Upper lobe of right lung (tissue), 1 donor: ENCODE measurements at places on chromosomes 16 and 17.

DNA sequence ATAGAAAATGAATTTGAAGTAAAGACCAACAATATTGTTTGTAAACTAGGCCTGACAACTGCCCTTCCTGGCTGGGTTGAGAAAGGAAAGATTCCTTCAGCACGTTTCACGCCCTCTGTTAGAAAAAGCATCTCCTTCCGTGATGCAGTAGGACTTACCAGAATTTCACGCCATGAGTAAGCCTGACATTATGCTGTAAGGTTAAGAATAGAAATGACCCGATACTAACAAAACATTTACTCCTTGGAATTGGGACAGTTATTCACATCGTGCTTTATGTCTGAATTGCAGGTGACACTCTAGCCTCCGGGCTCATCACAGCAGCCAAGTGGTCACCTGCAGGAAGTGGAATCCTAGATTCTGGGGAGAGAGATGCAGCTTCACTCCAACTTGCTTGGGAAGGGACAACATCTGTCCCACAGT lies 17.5 kb downstream of the MARCHF10 start:
- no peak for DNase-seq

DNA sequence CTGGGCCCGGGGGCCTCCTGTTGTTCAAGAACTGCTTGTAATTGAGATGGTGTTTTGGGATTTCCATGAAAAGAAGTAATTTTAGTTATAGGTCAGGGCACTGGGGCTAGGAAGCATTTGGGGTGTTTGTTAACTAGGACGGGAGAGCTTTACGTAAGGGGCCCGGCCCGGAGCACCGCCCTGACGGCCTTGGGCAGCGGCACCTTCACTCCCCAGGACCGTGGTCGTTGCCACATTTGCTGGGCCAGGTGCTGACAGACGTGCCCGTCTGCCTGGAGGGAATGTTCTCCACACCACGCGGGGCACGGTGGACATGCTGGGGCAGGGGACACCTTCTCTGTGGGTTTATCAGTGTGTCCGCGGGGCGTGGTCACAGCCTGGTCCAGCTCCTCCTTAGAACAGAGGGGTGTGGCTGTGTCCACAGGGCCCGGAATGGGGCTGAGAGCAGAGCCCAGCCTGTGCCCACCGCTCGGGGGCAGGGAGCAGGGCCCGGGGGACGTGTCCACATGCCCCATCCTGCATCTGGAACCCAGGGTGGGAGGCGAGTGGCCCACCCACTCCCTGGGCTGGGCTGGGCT lies 57.7 kb downstream of the BAIAP2 start:
- DNase-seq = no peak

DNA sequence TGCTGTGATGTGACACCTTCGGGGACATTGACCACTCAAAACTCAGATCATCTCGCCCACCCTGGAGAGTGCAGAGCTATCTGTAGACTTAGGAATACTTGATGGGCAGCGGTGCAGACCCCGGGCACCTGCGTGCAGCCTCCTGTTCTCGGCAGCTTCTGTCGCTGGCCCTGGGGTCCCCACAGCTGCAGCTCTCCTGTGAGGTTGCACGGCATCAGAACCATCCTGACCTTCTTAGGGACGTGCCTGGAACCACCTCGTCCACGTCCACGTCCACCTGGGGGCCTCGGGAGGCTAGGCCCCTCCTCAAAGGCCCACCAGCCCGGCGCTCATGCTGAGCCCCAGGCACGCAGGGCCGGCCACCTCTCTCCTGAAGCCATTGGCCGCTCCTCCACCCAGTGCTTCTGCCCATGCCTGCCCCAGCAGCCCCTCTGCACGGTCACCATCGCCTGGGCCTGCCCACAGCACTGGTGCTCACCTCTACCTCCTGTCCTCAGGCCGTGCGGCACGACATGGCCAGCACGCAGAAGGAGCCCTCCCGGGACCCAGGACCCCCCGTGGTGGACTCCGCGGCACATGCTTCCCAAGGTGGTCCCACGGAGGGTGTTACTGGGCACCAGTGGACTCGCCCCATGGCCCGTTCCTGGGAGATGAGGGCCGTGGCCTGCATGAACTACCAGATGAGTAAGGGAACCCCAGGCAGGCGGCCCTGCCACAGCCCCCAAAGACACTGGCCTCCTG lies 2.3 kb upstream of the WFIKKN1 start:
- no peak for DNase-seq

GRCh38 chr17:39380144-39380543 lies 21.3 kb downstream of the FBXL20 start:
- no peak for DNase-seq

DNA sequence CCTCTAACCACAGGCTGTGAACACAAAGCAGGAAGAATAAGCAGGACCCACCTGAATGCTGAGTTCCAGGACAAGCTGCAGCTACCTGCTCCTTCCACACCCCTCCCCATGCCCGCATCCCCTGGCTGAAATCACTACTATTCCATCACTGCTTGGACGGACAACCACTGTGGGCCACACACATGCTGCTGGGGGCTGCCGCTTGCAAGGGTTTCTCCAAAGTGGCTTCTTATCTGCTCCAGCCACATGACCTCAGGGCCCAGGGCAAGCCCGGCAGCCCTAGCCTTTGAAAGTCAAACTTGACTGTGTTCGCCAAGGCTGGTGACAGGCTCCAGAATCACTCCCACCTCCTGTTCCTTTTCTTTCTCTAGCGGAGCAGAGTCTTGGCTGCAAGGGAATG lies 18.4 kb downstream of the FA2H start:
- DNase-seq = peak; percentile 43

- peak; percentile 90 for DNase-seq
Observed at GRCh38 chr17:879546-880442, 97.6 kb downstream of the MRM3 start.

GRCh38 chr16:10728003-10728887 lies 15.4 kb upstream of the NUBP1 start:
- DNase-seq = no peak

DNA sequence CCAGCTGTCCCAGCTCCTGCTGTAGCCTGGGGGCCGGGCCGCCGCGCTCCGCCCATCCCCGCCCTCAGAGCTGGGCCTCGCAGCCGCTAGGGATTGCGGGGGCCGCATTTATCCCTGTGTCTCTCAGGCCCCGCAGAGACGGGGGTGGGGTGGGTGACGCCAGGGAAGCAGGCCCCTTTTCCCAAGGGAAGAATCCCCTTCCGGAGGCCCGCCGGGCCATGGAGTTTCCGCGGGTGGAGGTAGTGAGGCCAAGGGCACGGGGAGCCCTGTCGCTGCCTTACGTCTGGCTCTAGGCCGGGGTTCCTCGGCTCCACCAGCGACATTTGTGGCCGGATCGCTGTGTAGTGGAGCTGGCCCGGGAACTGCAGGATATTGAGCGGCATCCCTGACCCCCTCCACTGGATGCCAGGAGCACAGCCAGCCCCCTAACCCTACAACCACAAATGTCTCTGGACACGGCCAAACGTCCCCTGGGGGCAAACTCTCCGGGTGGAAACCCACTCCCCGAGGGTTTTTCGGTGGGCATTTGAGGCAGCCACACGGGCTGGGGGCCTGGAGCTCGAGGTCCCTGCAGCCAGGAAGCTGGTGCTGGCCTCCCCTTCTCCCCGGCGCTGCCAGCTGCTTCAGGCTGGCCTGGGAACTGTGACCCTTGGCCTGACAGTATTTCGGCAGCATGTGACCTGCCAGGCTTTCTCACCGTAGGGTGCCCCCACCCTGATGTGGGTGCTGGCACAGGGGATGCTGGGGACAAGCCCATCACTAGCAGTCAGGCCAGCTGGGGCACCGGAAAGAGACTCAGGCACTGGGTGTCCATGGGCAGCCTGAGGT lies 12.0 kb upstream of the CD300A start:
- peak; percentile 96 for DNase-seq

- DNase-seq = no peak
Observed at GRCh38 chr16:20940871-20941635, 40.5 kb downstream of the LYRM1 start.

- peak; percentile 80 for DNase-seq
Observed at GRCh38 chr17:3915995-3916696, at the start of gene P2RX1. P2RX1 (minus strand) TSS chr17:3916465; CDS start chr17:3916225, 240 bp downstream.

DNA sequence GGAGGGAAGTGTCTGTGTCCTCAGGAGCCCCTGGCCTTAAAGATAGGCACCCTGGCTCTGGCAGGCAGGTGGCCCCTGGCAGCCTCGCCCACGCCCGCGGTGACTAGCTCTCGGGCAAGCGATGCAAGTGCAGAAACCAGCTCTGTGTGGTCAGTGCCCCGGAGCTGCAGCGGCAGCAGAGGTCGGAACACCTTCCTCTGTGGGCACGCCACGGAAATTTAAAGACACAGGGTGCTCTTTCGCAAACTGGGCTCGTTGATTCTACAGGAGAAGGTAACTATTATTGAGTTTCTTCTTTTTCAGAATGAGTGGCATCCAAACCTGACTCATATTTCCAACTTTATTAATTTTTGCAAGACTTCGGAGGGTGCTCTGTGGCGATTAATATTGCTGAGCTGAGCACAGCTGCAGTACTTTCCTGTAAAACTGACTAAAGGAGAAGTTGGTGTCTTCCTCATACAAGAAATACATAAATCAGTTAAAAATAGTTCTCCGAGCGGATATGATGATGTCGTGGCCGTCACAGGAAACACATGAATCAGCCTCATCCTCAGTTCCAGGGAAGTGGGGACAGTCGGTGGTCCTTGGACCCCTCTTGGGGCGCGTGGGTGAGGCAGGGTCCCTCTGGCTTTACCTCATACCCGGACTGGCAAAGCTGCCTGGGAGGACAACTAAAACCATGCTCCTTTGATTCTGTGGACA lies 120.2 kb downstream of the METRNL start:
- peak; percentile 86 for DNase-seq

- no peak for DNase-seq
Observed at GRCh38 chr16:3158026-3158509, 23.2 kb downstream of the ZNF213 start.

DNA sequence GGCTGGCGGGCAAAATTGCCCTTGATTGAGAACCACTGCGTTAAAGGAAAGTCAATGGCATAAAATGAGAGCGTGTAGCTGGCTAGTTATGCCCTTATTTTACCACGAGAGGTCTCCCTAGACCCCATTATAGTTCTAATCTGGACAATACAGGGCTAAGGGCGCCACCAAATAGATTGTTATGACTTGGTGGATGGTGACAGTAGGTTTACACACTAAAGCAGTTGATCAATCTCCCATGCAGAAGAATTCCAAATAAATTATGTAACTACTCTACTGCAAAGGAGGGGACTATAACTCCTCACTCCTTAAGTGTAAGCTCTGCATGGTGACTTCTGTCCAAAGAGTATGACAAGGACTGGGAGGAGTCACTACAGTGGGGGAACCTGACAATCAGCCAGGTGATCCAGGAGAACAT lies 20.4 kb upstream of the YPEL2 start:
- no peak for DNase-seq

DNA sequence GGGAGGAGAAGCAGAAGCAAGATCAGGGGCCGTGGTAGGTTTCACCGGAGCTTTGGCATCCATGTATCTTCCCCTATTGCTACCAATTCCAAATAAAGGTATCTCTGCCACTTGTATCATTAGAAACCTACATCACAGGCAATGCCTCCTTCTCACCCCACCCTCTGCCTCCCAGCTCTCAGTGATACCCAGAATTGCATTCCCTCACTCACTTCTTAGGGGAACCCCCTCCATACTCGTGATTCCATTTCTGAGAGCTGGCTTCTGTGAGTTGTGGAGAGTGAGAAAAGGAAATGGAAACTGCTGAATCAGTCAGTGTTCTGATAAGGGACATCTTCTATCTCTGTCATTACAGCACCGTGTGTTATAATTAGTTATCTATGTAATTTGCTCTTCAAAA lies 2.3 kb upstream of the CCL3 start:
- no peak for DNase-seq

GRCh38 chr17:50769884-50770283 lies 2.6 kb upstream of the ANKRD40CL start:
- no peak for DNase-seq

GRCh38 chr17:73792994-73793393 lies 148.7 kb upstream of the SDK2 start:
- no peak for DNase-seq

GRCh38 chr17:46124695-46125592 lies 68.3 kb downstream of the KANSL1 start:
- DNase-seq = no peak

GRCh38 chr17:50728881-50729765 lies 9.7 kb downstream of the LUC7L3 start:
- DNase-seq = no peak

- DNase-seq = no peak
Observed at GRCh38 chr17:63277629-63278028, 168.5 kb downstream of the CYB561 start.

GRCh38 chr17:33169580-33170285 lies 123.4 kb downstream of the ASIC2 start:
- no peak for DNase-seq

- no peak for DNase-seq
Observed at GRCh38 chr17:45273551-45273957, 11.7 kb upstream of the SPATA32 start.

DNA sequence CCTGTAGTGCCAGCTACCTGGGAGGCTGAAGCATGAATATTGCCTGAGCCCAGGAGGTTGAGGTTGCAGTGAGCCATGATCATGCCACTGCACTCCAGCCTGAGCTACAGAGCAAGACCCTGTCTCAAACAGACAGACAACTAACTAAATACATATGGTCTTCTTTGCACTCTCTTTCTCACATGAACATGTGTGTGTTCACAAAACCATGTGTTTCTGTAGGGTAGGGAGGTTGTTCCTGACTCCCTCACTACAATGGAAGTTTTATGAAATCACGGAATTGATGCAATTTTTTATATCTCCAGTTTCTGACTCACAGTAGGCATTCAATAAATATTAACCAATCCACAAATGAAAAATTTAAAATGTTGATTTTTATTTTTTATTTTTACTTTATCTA lies 48.5 kb downstream of the ABHD15 start:
- DNase-seq = no peak

DNA sequence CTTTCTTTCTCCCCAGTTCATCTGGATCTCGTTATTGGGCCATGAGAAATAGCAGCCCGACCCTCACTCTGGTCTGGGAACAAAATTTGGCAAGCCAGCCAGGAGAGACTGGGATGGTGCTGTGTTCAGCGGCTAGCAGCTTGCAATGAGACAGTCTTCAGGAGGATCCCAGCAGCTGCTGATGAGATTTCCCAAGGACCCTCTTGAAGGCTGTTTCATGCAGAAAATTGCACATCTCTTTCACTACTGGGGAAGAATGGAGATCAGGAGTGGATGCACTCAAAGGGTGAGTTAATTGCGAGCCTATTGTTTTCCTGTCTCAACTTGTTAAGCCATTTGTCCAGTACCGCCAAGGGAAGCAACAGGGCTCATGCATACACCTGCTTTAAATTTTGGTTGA lies 5.5 kb upstream of the COIL start:
- DNase-seq = no peak

GRCh38 chr17:75468291-75468754 lies 11.9 kb downstream of the TMEM94 start:
- no peak for DNase-seq
